ENCODE measurements at places on chromosomes 11 and 22.

DNA sequence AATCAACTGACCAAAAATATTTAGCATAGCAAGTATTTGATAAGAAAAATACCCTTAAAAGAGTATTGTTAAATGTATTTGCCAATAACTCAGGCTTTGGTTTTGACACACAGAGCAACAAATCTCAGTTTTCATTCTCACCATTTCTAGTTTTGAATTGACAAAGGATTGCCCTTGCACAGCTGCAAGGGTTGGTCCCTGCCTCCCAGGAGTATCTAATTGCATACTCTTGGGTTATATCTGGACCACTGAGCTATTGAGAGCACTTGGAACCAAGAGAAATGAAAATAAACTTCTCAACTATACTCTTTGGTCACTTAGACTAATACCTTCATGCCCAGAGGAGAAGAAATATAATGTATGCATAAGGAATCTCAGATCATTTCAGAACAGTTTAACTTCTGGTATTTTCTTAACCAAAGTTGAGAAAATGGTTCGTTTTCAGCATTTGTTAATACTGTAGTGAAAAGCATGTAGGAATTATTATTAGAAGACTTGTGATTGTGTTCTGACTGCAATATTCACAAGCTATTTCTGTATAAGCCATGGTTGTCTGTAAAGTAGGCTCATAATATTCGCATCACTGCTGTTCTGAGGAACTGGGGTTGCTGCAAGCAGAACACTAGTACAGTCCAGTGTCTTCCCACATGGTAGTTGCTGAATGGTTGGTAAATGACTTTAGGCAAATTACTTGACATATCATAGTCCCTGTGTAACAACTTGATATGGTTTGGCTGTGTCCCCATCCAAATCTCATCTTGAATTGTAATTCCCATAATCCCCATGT is 7.9 kb downstream of the C2CD3 start:
- H3K4me3 ChIP-seq, result no peak overlapping the region
- H3K36me3 ChIP-seq, result peaks cover 9% of the 10 kb centered on the region
- peaks cover 2% of the 10 kb centered on the region for H3K4me1 ChIP-seq
- no peak overlapping the region for H3K27ac ChIP-seq
- H3K27me3 ChIP-seq, result no peaks in the 10 kb centered on the region

GRCh38 chr11:61704838-61705237 is 24.6 kb downstream of the DAGLA start:
- H3K36me3 ChIP-seq, result no peaks in the 10 kb centered on the region
- H3K27ac ChIP-seq, result no peak overlapping the region
- peaks cover 17% of the 10 kb centered on the region for H3K27me3 ChIP-seq
- H3K4me3 ChIP-seq, result no peak overlapping the region

GRCh38 chr11:117563556-117563955 is 233.5 kb downstream of the DSCAML1 start:
- peaks cover 6% of the 10 kb centered on the region for H3K27me3 ChIP-seq
- DNase-seq, result no peak
- no peak overlapping the region for H3K4me3 ChIP-seq
- no peaks in the 10 kb centered on the region for H3K4me1 ChIP-seq
- no peaks in the 10 kb centered on the region for H3K36me3 ChIP-seq
- no peak overlapping the region for H3K27ac ChIP-seq

- peaks cover 8% of the 10 kb centered on the region for H3K27me3 ChIP-seq
- no peak overlapping the region for H3K4me3 ChIP-seq
- H3K27ac ChIP-seq, result no peak overlapping the region
- no peak for DNase-seq
- H3K4me1 ChIP-seq, result no peaks in the 10 kb centered on the region
Measured at GRCh38 chr11:44404736-44405395, 94.9 kb upstream of the ALX4 start.

- H3K27me3 ChIP-seq, result peaks cover 8% of the 10 kb centered on the region
- no peak for DNase-seq
- H3K4me1 ChIP-seq, result peaks cover 8% of the 10 kb centered on the region
- H3K27ac ChIP-seq, result no peak overlapping the region
Measured at GRCh38 chr22:20155330-20156041, 4.6 kb upstream of the CCDC188 start.

DNA sequence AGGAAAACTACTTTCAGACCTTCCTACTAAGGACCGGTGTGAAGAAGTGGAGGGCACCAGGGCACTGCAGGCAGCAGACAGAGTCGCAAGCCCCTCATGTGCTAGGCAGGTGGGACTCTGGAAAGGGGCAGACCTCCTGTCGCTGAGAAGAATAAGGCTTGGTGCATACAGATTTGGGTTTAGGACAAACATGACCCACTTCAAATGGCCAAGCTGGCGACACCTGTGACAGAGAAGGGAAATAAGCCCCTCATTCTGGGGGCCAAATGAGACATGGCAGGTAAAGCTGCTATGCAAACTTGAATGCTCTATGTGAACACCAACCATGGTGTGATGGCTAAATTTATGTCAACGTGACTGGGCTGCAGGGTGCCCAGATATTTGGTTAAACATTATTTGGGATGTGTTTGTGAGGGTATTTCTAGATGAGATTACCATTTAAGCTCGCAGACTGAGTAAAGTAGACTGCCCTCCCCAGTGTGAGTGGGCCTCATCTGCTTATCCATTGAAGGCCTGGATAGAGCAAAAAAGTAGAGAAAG is 112.4 kb upstream of the PITPNB start:
- H3K4me1 ChIP-seq, result peaks cover 23% of the 10 kb centered on the region
- H3K36me3 ChIP-seq, result peaks cover 19% of the 10 kb centered on the region
- H3K27me3 ChIP-seq, result no peaks in the 10 kb centered on the region
- H3K4me3 ChIP-seq, result no peak overlapping the region

GRCh38 chr11:57425565-57426438 is 1.1 kb downstream of the SLC43A3 start:
- peak; percentile 14 for DNase-seq
- peaks cover 31% of the 10 kb centered on the region for H3K4me1 ChIP-seq
- H3K36me3 ChIP-seq, result 0 out of 2 replicates have a peak, but pooled peaks cover 3% of the 10 kb centered on the region
- peak overlapping the region; percentile 11 for H3K27ac ChIP-seq
- no peak overlapping the region for H3K4me3 ChIP-seq

DNA sequence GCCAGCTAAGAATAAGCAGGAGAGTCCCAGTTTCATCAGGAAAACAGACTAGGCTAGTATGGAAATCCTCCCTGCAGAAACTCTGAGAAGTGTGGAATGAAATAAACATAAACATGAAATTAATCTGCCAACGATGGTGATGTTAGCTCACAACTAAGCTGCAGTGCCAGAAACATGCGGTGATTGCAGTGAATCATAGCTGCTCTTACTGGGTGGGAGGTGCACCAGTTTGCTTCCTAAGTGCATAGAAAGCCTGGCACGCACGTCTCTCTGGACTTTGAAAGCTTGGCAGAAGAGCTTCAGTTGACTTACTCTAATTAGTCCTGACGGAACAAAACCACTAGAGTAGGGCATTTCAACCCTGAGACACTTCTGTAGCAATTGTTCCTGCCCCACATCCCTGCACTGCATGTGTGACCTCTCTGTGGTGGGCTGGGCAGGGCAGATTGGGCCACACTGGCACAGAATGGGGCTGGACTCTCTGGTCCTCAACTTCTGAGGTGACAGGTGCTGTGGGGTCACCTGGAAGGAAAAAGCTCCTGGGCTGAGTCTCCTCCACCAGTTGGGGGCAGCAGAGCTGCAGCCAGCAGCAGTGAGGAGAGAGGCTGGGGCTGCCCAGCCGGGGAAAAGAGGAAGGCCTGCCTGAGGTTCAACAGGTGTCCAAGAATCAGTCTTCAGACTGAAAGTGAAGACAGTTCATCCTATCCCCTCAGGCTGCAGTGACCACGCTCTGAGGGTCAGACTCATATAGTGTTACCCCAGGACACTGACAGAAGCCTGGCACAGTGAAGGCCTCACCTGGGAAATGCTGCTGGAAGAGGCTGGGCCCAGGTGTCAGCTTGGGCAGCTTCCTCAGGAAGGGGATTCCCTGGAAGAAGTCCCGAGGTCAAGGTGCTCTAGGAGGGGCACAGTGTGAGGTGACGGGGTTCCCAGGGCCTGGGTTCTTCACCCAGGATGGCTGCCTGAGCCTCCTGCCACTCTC is 40.5 kb downstream of the GGTLC2 start:
- no peaks in the 10 kb centered on the region for H3K36me3 ChIP-seq
- H3K4me1 ChIP-seq, result peaks cover 32% of the 10 kb centered on the region
- H3K27me3 ChIP-seq, result no peaks in the 10 kb centered on the region
- no peak overlapping the region for H3K27ac ChIP-seq
- H3K4me3 ChIP-seq, result no peak overlapping the region

- no peak overlapping the region for H3K4me3 ChIP-seq
- H3K4me1 ChIP-seq, result no peaks in the 10 kb centered on the region
- no peaks in the 10 kb centered on the region for H3K27me3 ChIP-seq
- no peaks in the 10 kb centered on the region for H3K36me3 ChIP-seq
Measured at GRCh38 chr22:49627217-49628181, 200.2 kb downstream of the BRD1 start.

- H3K4me1 ChIP-seq, result peaks cover 13% of the 10 kb centered on the region
- H3K4me3 ChIP-seq, result no peak overlapping the region
- H3K36me3 ChIP-seq, result no peaks in the 10 kb centered on the region
- DNase-seq, result peak; percentile 50
Measured at GRCh38 chr11:130599073-130599654, 150.7 kb downstream of the ADAMTS15 start.

- no peak overlapping the region for H3K4me3 ChIP-seq
- H3K36me3 ChIP-seq, result no peaks in the 10 kb centered on the region
- no peak overlapping the region for H3K27ac ChIP-seq
- H3K4me1 ChIP-seq, result no peaks in the 10 kb centered on the region
- DNase-seq, result no peak
- H3K27me3 ChIP-seq, result no peaks in the 10 kb centered on the region
Measured at GRCh38 chr11:118672846-118673245, 6.6 kb downstream of the TREH start.

DNA sequence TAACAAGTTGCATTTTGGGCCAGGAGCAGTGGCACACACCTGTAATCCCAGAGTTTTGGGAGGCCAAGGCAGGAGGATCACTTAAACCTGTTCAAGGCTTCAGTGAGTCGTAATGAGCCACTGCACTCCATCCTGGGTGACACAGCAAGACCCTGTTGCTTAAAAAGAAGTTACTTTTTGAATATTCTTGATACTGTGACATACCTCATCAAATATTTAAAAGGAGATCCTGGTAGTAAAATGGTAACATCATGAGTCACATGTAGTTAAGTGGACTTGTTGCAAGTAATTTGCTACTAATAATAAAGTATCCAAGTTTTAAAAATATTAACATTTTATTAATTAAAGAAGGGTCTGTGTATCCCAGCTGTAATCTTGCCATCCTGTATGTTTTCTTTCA is 18.3 kb downstream of the HMGXB4 start:
- no peak overlapping the region for H3K27ac ChIP-seq
- peaks cover 23% of the 10 kb centered on the region for H3K36me3 ChIP-seq
- peak; percentile 66 for DNase-seq
- no peaks in the 10 kb centered on the region for H3K4me1 ChIP-seq
- H3K4me3 ChIP-seq, result no peak overlapping the region
- H3K27me3 ChIP-seq, result no peaks in the 10 kb centered on the region

- H3K4me1 ChIP-seq, result peaks cover 3% of the 10 kb centered on the region
- no peak for DNase-seq
- H3K4me3 ChIP-seq, result no peak overlapping the region
- no peaks in the 10 kb centered on the region for H3K27me3 ChIP-seq
- peaks cover 11% of the 10 kb centered on the region for H3K36me3 ChIP-seq
Measured at GRCh38 chr22:17698948-17699347, 60.4 kb downstream of the BCL2L13 start.

- no peaks in the 10 kb centered on the region for H3K36me3 ChIP-seq
- H3K27me3 ChIP-seq, result no peaks in the 10 kb centered on the region
- peak; percentile 93 for DNase-seq
- H3K4me3 ChIP-seq, result no peak overlapping the region
- peak overlapping the region; percentile 48 for H3K27ac ChIP-seq
Measured at GRCh38 chr11:10322830-10323792, 18.2 kb downstream of the ADM start.

DNA sequence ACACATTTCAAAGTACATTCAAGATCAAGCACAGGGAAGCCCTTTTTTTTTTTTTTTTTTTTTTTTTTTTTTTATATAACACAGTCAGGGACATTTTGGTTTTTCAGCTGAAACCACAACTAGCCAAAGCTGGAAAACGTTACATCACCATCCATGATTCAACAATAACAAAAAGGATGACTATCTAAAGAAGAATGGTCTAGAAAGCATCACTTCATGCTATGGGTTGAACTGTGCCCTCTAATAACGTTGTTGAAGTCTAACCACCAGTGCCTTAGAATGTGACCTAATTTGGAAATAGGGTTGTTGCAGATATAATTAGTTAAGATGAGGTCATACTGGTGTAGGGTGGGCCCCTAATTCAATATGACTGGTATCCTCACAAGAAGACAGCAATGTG is 46.6 kb downstream of the MTMR2 start:
- peaks cover 7% of the 10 kb centered on the region for H3K4me1 ChIP-seq
- peak overlapping the region; percentile 92 for H3K27ac ChIP-seq
- H3K36me3 ChIP-seq, result peaks cover 3% of the 10 kb centered on the region
- no peak overlapping the region for H3K4me3 ChIP-seq
- H3K27me3 ChIP-seq, result no peaks in the 10 kb centered on the region

DNA sequence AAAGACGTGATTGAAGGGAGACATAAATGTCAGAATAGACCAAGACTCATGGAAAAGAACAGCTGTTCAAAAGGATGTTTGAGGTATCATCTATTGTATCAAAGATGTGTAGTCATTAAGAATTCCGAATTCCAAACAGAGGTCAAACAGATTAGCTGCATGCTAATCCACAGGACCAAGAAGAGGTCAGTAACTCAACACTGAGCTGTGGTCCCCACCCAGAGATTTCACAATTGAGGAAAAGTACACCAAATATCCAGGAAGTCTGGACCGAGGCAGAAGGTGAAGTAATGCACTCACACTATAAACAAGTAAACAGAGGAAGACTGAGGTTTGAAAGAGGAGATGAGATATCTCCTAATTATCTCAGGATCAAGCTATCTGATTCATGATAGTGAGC is 29.6 kb upstream of the OR5P2 start:
- H3K27me3 ChIP-seq, result no peaks in the 10 kb centered on the region
- no peak overlapping the region for H3K27ac ChIP-seq
- H3K4me1 ChIP-seq, result no peaks in the 10 kb centered on the region
- DNase-seq, result no peak

GRCh38 chr22:45014654-45015053 is 4.8 kb upstream of the PHF21B start:
- H3K4me3 ChIP-seq, result no peak overlapping the region
- H3K27me3 ChIP-seq, result peaks cover 47% of the 10 kb centered on the region

GRCh38 chr11:128580612-128581011 is 6.7 kb downstream of the ETS1 start:
- peaks cover 9% of the 10 kb centered on the region for H3K4me1 ChIP-seq
- H3K4me3 ChIP-seq, result no peak overlapping the region
- DNase-seq, result no peak
- H3K36me3 ChIP-seq, result no peaks in the 10 kb centered on the region

DNA sequence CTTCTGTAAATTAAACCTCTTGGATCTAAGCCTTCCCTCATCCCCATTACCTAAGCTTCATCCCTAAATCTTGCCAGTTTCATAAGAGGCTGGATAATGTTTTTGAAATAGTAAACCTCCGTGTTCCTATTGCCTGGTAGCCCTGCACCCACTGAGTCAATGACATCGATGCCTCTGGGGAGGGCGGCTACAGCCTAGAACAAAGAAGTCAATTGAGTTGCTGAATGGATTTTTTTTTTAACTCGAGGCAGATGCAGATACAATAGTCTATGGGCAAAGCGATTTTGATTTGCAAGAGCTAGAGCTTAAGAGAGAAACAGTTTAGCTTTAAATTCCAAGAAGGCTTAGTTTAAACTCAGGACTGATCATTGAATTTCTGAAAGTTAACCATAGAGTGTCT is 121.3 kb downstream of the NECTIN1 start:
- peaks cover 28% of the 10 kb centered on the region for H3K27me3 ChIP-seq
- H3K4me1 ChIP-seq, result no peaks in the 10 kb centered on the region
- H3K4me3 ChIP-seq, result no peak overlapping the region
- DNase-seq, result no peak
- H3K36me3 ChIP-seq, result no peaks in the 10 kb centered on the region
